Stimulated activated CD4-positive, alpha-beta T cell treated with anti-CD3 and anti-CD28 coated beads, Interleukin-15, amount 100 ng/mL, for 1 hour (primary cell): ENCODE measurements at places on chromosomes 12 and 14.

DNA sequence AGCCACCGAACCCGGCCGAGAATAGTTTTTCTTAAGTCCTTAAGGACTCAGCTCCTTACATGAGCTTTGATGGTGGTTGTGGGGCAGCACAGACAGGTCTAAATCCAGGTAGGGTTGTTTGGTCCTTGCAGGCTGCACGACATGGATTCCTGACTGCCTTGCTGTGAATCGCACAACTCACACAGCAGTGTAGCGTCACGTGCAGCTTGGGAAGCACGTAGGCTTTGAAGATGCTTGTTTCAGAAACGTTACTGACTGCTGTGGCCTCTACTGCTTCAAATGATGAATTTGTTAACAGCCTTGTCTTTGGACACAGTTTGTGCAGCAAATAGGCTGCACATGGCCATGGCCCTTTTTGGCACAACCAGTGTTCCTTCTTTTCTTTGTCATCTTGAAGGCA, 29.9 kb downstream of the ZBTB42 start:
- no peak for DNase-seq

DNA sequence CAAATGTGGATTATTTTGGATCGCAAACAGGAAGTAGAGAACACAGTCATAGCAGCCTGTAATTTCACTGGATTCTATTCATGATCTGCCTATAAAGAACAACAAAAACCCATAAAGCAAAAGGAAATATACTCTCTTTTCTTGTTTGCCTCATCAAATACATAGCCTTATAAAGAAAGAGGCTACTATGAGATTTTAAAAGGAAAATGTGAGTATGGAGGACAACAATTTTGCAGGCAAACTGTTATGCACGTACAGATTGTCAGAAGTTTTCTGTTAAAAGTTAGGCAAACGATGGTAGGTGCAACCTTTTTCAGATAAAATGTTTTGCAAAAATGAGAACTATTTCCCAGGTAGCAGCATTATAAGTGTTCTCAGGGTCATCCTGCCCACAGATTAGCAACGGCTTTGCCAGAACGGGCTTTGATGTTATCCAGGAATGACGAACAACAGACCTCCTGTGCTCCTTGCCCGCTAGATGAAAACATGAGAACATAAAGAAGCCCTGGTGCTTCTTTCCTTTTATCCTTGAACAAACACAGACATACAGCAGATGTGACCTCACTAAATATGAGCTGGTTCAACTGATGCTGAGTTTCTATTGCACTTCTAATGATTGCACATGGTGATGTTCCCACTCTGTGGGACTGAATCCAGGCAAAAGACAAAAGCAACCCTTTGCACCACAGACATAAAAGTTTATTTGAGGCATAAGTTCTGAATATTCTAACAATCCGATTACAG, 88.1 kb downstream of the ITPR2 start:
- DNase-seq: no peak

GRCh38 chr12:87272851-87273250, 756.4 kb downstream of the C12orf50 start:
- DNase-seq: no peak

- no peak for DNase-seq
Measured at GRCh38 chr14:92481811-92482555, 31.6 kb upstream of the RIN3 start.

- DNase-seq: no peak
Measured at GRCh38 chr14:82710267-82710841, 1176.7 kb upstream of the SEL1L start.

GRCh38 chr12:132083614-132083940, 60.5 kb downstream of the DDX51 start:
- DNase-seq: no peak

- DNase-seq: no peak
Measured at GRCh38 chr12:6821591-6822425, at the start of gene GPR162. GPR162 (plus strand) TSS chr12:6821821; CDS start chr12:6823899, 2,078 bp downstream.

- DNase-seq: no peak
Measured at GRCh38 chr14:79411403-79412174, 799.7 kb downstream of the DIO2 start.

DNA sequence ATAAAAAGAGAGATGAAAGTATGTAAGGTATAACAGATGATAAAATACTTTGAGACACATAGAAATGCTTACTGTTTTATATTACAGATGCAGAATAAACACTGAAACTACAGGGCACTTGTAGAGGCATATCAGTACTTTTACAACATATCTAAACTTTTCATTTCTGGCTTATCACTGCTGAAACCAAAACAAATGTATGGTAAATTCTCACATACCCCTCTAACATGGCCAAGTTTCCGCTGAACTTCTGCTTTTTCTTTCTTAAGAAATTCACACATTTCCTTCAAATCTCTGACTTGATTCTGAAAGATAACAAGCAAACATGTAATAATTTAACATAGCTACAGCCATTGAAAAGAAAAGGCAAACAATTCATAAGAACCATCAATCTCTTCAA, 33.3 kb upstream of the C12orf50 start:
- no peak for DNase-seq

DNA sequence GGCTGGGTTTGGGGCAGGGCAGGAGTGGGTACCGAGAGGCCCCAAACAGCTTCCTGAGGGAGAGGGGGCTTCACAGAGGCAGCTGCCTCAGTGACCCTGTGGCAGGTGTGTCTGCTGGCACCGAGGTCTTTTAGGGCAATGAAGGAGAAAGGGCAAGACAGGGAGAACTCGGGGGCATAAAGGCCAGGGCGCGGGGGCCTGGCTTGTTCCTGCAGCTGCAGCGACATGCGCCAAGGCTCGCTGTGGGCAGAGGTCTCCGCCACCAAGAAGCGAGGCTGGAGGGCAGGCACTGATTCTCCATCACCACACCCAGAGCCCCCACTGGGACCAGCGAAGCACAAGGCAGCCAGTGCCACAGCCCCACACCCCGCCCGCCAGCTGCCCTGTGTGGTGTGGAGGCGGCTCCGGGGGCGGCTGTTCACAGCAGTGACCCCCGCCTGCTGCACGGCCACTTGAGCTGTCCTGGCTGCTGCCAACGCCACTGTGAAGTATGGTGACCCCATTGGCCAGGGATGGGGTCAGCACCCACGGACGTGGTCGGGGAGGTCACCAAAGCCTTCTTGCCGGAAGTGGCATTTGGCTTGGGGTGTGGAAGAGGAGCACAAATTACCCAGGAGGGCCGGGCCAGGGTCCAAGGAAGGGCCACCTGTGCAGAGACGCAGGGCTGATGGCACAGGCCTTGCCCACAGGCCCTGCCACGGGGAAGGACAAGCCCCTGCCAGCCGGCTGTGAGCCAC, 16.4 kb downstream of the BAG5 start:
- DNase-seq: no peak

GRCh38 chr12:116222358-116222757, 55.1 kb downstream of the MED13L start:
- no peak for DNase-seq

DNA sequence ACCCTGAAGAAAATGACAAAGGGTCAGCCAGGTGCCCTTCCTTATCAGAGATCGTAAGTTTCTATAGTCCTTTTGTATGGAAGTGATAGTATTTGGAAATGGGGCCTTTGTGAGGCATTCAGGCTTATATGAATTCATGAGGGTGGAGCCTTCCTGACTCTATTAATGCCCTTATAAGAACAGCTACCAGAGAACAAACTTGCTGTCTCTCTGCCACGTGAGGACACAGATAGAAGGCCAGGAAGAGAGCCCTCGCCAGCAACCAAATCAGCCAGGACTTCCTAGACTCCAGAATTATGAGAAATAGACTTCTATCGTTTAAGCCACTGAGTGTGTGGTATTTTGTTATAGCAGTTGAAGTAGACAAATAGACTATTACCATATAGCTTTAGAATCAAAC, 36.7 kb downstream of the TRMT5 start:
- no peak for DNase-seq

DNA sequence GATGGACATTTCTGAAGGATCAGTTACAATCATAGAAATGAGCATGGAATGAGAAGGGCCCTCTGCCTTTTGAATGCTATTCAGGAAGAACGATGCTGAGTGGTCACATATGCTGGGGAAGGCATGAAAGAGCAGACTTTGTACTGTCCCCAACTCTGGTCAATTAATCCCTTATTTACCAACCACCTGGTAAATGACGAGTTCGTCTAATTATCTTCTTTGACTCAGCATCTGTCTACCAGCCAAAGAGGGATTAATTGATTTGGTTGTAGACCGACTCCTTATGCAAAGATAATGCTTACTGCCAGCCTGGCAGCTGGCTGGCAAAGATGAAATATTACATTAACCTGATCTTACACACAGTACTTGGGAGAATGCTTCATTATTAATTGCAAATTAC, 152.2 kb downstream of the CHST11 start:
- no peak for DNase-seq

GRCh38 chr14:49538852-49539251, 47.3 kb downstream of the RPS29 start:
- DNase-seq: no peak

- no peak for DNase-seq
Measured at GRCh38 chr12:131261906-131262305, 308.2 kb downstream of the ADGRD1 start.

GRCh38 chr14:68079941-68080697, 260.5 kb downstream of the RAD51B start:
- DNase-seq: no peak

DNA sequence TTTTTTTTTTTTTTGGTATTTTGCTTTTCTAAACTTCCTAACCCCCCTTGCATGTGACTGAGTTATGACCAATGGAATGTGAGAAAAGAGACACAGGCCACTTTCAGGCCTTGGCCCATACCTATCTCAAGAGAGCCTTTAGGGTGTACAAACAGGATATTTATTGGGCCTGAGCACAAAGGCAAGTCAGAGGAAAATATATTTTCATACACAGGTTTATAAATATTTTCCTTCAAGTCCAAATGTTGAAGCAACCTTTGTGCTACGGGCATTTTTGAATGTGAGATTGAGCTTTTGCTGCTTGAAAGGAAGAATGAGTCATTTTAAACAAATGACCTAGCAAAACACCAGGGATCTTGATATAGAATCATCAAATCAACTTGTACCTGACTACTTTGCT, 228.6 kb upstream of the E2F7 start:
- DNase-seq: no peak

DNA sequence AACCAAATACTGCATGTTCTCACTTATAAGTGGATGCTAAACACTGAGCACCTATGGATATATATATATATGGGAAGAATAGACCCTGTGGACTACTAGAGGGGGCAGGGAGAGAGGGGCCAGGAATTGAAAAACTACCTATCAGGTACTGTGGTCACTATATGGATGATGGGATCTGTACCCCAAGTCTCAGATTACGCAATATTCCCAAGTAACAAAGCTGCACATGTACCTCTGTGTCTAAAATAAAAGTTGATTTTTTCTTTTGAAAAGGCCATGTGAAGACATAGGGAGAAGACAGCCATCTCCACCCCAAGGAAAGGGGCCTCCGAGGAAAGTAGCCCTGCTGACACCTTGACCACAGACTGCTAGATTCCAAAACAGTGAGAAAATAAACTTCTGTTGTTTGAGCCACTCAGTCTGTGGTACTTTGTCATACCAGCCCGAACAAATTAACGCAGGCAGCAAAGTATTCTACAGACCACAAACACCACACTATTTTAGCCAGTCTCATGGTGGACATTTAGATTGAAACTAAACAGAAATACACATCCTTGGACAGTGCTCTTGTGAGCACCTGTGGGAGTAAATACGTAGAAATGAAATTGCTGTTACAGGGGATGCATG, 197.1 kb downstream of the EFCAB11 start:
- DNase-seq: no peak

DNA sequence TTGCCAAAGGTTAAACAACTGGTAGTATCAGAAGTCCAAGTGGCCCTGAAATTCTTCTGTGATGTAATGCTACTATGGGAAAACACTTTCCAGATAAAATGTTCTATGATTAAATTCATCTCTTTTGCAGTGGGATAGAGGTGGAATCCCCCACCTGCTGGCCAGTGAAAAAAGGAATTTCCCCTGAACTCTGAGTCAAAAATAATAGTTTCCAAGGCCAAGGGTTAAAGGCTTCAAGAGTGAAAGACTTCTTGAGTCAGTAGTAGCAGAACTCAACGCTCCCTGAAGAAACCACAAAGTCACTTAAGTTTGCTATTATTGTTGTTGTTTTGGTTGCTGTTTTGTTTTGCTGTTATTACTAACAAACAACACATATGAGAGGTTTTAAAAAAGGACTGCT, 330.8 kb downstream of the SOX5 start:
- no peak for DNase-seq

DNA sequence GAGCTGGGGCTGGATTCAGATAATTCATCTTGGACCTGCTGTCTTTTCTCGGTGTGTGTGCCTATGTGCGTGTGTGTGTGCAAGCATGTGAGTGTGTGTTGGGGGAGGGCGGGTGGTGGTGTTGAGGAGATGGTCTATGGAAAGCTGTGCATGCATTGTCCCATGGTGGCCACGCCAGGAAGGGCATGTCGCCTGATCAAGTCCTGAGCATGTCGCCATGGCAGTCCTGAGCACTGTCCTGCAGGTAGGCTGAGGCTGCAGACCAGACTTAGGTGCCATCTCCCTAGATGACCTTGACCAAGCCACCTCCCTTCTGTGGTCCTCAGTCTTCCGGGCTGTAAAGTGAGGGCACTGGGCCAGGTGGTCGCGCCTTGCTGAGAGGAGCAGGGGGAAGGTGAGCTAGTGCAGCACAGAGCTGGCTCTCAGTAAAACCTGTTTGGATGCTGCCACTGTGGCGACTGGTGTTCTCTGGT, 81.4 kb downstream of the PAPOLA start:
- DNase-seq: no peak

DNA sequence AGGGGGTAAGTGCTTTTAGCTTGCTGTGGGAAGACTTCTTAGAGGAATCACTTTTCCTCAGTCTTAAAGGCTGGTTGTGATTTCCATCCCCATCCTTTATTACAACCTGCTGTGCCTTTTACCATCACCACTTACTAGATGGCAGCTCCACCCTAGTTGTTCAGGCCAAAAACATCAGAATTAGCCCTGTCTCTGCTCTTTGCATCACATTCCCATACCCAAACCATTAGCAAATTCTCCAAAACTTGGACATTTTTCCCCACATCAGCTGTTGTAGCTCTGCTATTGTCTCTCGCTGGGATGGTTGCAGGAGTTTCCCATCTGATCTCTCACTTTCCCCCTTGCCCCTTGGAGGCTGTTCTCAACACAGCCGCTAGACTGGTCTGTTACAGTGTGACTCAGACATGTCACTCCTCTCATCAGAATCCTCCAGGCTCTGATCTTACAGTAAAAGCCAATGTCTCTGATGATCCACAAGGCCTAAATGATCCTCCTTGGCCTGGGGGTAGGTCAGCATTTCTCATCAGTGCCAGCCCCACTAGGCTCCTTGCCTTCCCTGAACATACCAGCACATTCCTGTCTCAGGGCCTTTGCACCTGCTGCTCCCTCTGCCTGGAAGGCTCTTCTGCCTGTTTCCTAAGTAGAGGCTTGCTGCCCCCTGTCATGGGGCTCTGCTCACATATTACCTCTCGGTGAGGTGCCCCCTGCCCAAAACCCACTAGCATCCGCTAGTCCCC, 102.5 kb downstream of the BEGAIN start:
- DNase-seq: no peak

GRCh38 chr14:93712838-93713724, 75.2 kb downstream of the PRIMA1 start:
- DNase-seq: no peak
